ENCODE measurements at places on chromosomes 16 and 17. TPM values are rescaled to one million over a fixed set of nuclear protein-coding genes. Genes with fewer than 3 reads are reported as not detected.

DNA sequence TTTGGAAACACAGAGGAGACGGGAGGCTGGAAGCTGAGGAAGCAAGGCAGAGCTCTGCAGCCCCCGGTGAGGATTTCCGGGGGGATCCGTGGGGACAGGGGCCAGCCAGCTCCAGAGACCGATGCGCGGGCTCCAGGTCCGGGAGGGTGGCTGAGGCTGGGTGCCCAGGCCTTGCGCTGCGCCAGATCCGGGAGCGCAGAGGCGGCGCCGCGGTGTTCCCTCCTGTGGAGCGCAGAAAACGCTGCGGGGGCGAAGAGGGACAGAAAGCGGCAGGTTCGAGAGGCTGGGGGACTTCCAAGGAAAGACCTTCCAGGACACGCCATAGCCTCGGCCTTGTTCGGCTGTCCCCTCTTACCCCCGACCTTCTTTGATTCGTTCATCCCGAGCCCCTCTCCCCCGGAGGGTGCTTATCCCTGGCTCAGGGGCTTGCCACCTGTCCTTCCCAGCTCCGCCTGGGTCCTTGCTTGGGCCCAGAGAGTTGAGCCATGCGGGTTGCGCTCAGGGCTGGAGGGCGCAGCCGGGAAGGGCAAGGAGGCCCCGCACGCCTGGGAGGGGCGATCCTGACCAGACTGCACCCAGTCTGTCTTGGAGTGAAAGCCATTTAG is 697 bp upstream of the SHISA9 start:
- DNase-seq: no peak
- peaks cover 12% of the 10 kb centered on the region for H3K4me1 ChIP-seq
- H3K36me3 ChIP-seq: no peaks in the 10 kb centered on the region
- peak overlapping the region; percentile 14 for H3K4me3 ChIP-seq

GRCh38 chr17:55563363-55563762 is 52.1 kb upstream of the SMIM36 start:
- H3K36me3 ChIP-seq: no peaks in the 10 kb centered on the region
- no peak overlapping the region for H3K4me3 ChIP-seq
- DNase-seq: no peak
- no peaks in the 10 kb centered on the region for H3K4me1 ChIP-seq

DNA sequence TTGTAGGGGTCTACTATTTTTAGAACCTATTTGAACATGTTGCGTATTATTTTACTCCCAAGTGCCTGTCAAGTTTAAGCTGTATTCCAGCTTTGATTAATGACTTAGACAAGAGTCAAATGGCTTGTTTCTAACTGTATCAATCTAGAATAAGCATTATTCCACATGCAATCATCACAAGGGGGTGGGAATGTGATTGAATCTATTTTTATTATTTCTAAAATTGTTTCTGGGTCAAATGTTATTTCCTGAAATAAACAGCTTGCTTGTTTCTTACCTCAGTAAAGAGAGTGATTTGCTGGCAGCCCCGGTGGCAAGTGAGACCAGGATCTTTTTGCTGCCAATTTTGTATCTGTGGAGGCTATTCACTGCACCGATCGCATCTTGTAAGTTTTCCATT is 21.5 kb downstream of the MARF1 start:
- H3K36me3 ChIP-seq: peaks cover 20% of the 10 kb centered on the region
- DNase-seq: no peak
- no peaks in the 10 kb centered on the region for H3K4me1 ChIP-seq

- H3K4me1 ChIP-seq: no peaks in the 10 kb centered on the region
- no peaks in the 10 kb centered on the region for H3K27me3 ChIP-seq
- H3K4me3 ChIP-seq: no peak overlapping the region
- H3K27ac ChIP-seq: no peak overlapping the region
- DNase-seq: no peak
These were observed 269.6 kb upstream of the RPL38 start for GRCh38 chr17:73933871-73934270.

DNA sequence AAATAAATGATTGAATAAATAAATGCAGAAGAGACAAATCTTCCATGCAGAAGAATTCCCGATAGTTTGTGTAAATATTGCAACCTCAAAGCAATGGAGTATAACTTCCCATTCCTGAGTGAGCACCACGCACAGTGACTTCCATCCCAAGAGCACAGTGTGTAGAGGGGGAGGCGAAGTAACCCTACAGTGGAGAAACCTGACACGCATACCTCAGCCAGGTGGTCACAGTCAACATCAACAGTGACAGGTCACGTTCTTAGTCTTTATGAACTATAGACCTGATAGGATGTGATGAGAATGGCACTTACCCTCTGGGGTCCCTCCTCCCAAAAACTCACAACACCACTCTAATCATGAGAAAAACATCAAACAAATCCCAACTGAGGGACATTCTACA is 111.6 kb downstream of the DYNLRB2 start:
- peaks cover 4% of the 10 kb centered on the region for H3K36me3 ChIP-seq
- H3K27ac ChIP-seq: no peak overlapping the region
- peak; percentile 74 for DNase-seq
- H3K4me1 ChIP-seq: no peaks in the 10 kb centered on the region

DNA sequence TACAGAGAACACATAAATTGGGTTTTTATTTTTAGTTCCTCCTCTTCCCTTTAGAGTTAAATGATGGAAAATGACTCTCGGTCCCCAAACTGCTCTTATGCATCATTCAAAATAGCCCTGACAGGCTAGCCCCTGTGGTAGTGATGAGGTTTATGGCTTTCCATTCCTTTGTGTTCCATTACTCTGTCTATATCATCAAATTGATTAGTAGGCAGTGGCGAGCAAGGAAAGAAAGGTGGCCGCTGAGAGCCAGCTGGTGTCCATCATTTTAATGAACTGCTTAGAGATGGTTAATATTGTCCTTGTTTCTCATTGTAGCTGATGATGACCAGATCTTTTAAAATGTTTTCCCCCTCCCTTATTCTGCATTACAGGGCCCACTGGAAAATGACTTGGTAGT is 179.5 kb downstream of the PHKB start:
- no peaks in the 10 kb centered on the region for H3K27me3 ChIP-seq
- no peak overlapping the region for H3K4me3 ChIP-seq
- no peaks in the 10 kb centered on the region for H3K4me1 ChIP-seq

DNA sequence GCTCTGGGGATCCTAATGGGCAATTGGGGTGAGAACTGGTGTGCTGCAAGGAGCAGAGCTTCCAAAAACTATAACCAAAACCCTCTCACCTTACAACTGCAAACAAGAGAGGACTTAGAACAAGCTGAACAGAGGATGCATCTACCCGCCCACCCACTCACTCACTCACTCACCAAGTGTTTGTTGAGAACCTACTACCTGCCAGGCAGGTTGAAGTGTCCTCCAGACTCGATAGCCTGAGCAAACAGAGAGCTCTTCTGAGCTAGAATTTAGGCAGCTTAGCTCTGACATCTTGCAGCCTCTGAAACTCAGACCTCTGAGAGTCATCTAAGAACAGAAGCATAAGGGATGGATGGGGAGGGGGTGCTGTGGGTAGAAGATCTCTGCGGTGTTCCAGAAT is 41.2 kb downstream of the CACNG3 start:
- no peaks in the 10 kb centered on the region for H3K36me3 ChIP-seq
- no peaks in the 10 kb centered on the region for H3K4me1 ChIP-seq
- H3K4me3 ChIP-seq: no peak overlapping the region
- no peak overlapping the region for H3K27ac ChIP-seq

Gene MIEN1
- total RNA-seq: 51.6 TPM

Gene CDRT15
- total RNA-seq: not detected
